AG10803 (cell line): ENCODE measurements at places on chromosomes 12 and 14.
A peak's percentile ranks its signal among the peaks of the same experiment; 100 is the strongest.

- no peak for DNase-seq
These were observed 100.5 kb downstream of the MED13L start for GRCh38 chr12:116177017-116177416.

GRCh38 chr14:54646626-54647025, 79.7 kb downstream of the SAMD4A start:
- DNase-seq, result peak; percentile 68

GRCh38 chr12:128259556-128260070, 7.4 kb upstream of the TMEM132C start:
- no peak for DNase-seq

DNA sequence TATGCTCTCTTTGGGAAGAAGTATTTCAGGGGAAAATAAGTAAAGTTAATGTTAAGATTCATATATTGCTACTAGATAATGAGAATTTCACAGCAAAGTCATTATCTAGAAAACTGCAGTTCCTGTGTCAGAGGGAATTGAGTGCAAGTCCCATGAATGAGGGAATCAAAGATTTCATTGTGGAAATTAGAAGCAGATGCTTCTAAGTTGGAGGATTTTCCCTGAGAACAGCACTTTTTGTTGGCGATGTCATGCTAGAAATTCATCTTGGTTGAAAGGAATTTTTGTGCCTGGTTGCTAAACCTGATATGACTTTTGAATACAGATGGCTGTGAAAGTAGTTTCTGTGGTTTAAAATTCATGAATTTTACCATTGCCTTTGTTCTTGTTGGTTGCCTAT, 25.6 kb downstream of the FRMD6 start:
- peak; percentile 86 for DNase-seq
